ENCODE measurements at places on chromosomes 3 and 15.

- DNase-seq: no peak
These were observed 211.3 kb downstream of the MYRIP start for GRCh38 chr3:40020689-40021088.

- DNase-seq: peak; percentile 43
These were observed at the start of gene ONECUT1 for GRCh38 chr15:52790169-52790708. ONECUT1 (minus strand) TSS chr15:52790336; CDS start chr15:52789884, 452 bp downstream.

DNA sequence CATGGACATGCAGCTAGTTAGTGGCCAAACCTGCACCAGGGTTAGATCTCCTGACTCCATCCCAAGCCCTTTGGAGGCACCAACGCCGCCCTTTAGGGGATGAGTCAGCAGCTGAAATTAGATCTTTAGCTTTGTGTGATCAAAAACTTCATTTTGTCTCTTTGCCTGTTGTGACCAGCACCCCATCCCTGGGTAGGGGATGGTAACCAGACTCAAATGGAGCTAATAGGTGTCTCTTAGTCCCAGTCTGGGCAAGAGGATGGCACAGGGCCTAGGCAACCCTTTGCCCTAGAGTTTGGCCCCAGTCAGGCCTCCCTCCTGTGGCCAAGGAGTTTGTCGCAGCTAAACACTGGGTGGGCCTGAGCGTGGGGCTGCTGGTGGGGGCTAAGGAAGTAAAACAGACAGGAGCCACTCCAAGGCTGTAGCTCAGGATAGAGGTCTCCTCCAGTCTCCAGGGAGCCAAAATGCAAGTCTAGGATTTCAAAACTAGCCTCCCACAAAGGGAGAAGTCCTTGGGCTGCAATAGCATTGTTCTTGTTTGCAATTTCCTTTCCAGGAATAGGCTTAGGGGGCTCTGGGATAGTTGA, 105.1 kb downstream of the CPN2 start:
- no peak for DNase-seq

- DNase-seq: no peak
These were observed 73.7 kb downstream of the WWTR1 start for GRCh38 chr3:149583921-149584635.

GRCh38 chr3:193465992-193466608, 87.5 kb upstream of the ATP13A5 start:
- no peak for DNase-seq

DNA sequence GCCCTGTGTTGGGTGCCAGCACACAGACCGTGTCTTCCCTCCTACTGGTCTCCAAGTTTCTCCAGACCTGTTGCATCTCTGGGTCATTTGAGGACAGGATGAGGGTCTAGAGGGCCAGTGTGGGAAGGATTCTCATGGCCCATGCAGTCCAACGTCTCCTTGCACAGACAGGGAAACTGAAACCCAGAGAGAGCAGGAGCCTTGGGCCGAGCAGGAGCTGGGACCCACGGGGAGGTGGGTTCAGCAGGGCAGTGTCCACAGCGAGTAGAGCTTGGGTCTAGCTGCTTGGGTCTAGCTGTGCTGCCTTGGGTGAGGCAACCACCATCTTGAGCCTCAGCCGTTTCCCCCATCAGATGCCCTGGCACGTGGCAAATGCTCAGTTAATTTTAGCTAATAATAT, 32.3 kb downstream of the HDAC11 start:
- no peak for DNase-seq

All from stimulated activated CD4-positive, alpha-beta T cell treated with anti-CD3 and anti-CD28 coated beads, TNF-alpha, amount 100 ng/mL, for 4 hours (primary cell).